H4 (cell line): ENCODE measurements at places on chromosomes 3 and 15. TPM values are rescaled to one million over a fixed set of nuclear protein-coding genes. Genes with fewer than 3 reads are reported as not detected.

The ITIH4 gene
- total RNA-seq: 0.10 and 6.1 TPM in 2 replicates

The DUOXA1 gene
- not detected in 2 replicates for total RNA-seq

The NPAP1 gene
- total RNA-seq: not detected in 2 replicates

The PP2D1 gene
- not detected in 2 replicates for total RNA-seq

The CLSTN2 gene
- 3.9 and 4.1 TPM in 2 replicates for total RNA-seq

The CHRD gene
- 1.3 and 3.6 TPM in 2 replicates for total RNA-seq

The TTLL13 gene
- 0.06 TPM in 1 of 2 replicates, not detected in the other for total RNA-seq

The CIAO2A gene
- 171 and 193 TPM in 2 replicates for total RNA-seq

The CHRNA3 gene
- total RNA-seq: 0.04 TPM in 1 of 2 replicates, not detected in the other

The SCAANT1 gene
- total RNA-seq: not detected in 2 replicates

The RARRES1 gene
- not detected in 2 replicates for total RNA-seq

The SPINK8 gene
- not detected in 2 replicates for total RNA-seq

The SLC15A2 gene
- 0.02 and 0.12 TPM in 2 replicates for total RNA-seq

The SGO1 gene
- 12.3 and 16.8 TPM in 2 replicates for total RNA-seq

The AQP9 gene
- total RNA-seq: not detected in 2 replicates

The RTP1 gene
- total RNA-seq: 0.29 TPM in 1 of 2 replicates, not detected in the other

The TNFAIP8L3 gene
- total RNA-seq: 0.33 TPM in 1 of 2 replicates, not detected in the other

The GASK1A gene
- 0.08 and 0.14 TPM in 2 replicates for total RNA-seq

The C3orf20 gene
- not detected in 2 replicates for total RNA-seq

The BCHE gene
- total RNA-seq: 48.5 and 56.3 TPM in 2 replicates

The GPR160 gene
- total RNA-seq: 2.9 and 5.6 TPM in 2 replicates

The ZNF148 gene
- 17.4 and 22.1 TPM in 2 replicates for total RNA-seq

The IGSF11 gene
- 0.18 and 0.45 TPM in 2 replicates for total RNA-seq

The ACOX2 gene
- total RNA-seq: 3.8 and 5.7 TPM in 2 replicates

The ZNF385D gene
- total RNA-seq: not detected in 2 replicates

The DUT gene
- total RNA-seq: 103 and 132 TPM in 2 replicates

The DPPA2 gene
- total RNA-seq: not detected in 2 replicates

The ACP3 gene
- 1.2 TPM in 1 of 2 replicates, not detected in the other for total RNA-seq

The NR2E3 gene
- not detected in 2 replicates for total RNA-seq

The CHRNA7 gene
- 0.90 and 4.0 TPM in 2 replicates for total RNA-seq

The SQOR gene
- total RNA-seq: 7.5 and 16.1 TPM in 2 replicates

The GPR62 gene
- not detected in 2 replicates for total RNA-seq

The BNIP2 gene
- 83.9 and 92.3 TPM in 2 replicates for total RNA-seq

The SCG5 gene
- 0.64 and 0.95 TPM in 2 replicates for total RNA-seq

The MLF1 gene
- 32.8 and 43.8 TPM in 2 replicates for total RNA-seq
